Epithelial cell of prostate (primary cell): ENCODE measurements at places on chromosomes 4 and X.

- no peak for DNase-seq
Measured at GRCh38 chrX:128897621-128898020, 625.7 kb downstream of the SMARCA1 start.

DNA sequence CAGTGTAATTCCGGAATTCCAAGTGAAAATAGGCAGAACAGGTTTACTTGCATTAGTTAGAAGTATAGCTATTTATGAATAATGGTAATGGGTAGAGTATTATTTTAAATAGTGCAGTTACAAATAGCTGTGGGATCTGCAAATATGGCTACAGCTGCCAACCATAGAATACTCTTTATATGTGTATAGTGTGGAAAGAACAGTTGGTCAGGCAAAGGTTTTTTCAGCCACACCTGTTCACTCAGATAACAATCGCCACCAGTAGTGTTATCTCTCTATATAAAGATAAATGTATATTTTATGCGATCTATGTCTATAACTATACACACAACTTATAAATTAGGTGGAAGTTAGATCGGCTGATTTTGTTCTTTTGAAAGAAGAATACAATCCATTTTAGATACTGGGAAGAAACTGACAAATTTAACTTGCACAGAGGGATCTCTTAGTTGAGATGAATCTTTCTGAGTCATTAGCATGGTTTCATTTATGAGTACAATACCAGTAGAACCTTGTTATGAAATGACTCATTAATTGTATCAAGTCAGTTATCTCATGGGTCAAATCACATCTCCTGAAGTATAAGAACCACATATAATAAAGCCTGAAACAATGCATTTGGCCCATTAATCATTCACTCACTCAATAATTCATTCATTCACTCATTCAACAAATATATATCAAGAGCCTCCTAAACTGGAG is 100.9 kb upstream of the NR3C2 start:
- DNase-seq, result peak; percentile 3

DNA sequence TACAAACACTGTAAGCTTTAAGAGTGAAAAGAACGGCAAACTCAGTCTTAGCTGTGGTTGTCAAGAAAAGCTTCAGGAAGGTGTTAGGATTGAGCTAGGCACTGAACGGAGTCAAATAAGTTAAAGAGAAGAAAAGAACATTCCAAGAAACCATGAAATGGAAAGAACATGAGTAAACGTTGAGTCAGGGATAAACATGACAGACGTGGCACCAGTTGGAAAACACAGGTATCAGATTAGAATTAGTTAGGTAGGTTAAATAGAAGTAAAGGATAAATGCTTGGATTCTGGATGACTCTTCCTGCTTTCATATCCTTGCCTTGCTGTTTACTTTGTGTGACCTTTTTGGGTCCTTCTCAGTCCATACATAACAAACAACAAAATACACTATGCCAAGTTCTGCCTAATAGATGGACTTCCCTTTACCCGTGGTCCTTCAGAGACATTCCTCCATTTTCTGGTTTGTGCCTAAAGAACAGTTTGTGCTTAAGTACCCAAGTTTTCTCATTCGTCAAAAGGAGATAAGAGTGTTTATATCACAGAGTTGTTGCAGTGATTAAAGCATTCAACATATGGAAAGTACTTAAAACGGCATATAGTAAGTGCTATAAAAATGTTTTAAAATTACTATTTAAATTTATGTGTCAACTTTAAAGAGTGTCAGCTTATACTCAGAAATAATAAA is 446.9 kb downstream of the TMA16 start:
- peak; percentile 14 for DNase-seq

GRCh38 chr4:90816754-90817153 is 689.6 kb downstream of the CCSER1 start:
- DNase-seq, result no peak

- no peak for DNase-seq
Measured at GRCh38 chrX:115533485-115533884, 27.5 kb upstream of the PLS3 start.

DNA sequence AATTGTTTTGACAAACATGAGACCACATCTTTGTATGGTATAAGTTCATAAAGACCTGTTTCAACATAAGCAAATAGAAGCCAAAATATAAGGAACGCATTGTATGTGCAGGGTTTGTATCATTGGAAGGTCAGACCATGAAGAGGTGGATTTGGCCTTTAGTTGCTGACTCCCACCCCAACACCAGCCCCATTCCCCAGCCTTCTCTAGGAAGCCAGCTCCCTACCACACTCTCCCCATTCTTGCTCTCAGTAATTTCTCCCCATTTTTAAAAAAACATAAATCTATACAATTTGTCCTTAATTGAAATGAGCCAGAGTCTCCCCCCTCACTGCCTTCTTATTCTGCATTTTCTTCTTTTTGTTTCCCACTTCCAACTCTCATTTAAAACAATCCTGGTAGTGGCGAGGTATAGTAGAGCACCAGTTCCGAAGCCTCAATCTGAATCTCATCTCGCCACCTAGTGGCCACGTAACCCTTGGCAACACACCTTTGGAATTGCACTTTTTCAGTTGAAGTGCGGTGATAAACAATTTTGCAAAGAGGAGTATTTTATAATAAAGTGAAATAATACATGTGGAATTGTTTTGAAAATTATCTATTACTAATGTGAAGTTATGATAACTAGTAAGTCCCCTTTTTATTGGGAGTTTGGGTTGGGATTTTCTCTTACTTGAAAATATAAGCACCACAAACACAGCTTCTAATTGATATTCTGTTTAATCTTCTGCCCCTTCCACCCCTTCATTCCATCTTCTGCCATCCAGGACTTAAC is 126.6 kb downstream of the ASB9 start:
- no peak for DNase-seq

DNA sequence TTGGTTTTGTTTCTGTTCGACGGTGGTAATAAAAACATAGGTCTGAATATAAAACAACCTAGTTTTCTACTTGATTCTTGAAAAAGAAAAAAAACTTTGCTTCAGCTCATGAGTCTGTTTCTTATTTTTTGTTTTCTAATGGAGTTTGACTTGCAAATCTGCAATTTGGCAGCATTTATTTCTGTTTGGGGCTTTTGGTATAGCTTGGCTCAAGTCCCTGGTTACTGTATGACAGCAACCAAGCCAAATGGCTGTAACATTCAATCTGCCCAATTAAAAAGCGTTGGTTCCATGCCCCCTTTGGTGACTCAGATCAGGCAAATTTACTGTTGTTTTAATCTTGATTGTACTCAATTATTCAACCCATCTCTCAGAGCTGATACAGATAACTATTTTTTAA is 263.4 kb downstream of the GRIA3 start:
- DNase-seq, result no peak

GRCh38 chr4:61049018-61049417 is 151.1 kb upstream of the ADGRL3 start:
- no peak for DNase-seq

- DNase-seq, result no peak
Measured at GRCh38 chrX:44174061-44174460, 169.4 kb downstream of the EFHC2 start.

- DNase-seq, result no peak
Measured at GRCh38 chrX:41664375-41664901, 24.3 kb upstream of the GPR34 start.

GRCh38 chr4:10019521-10020051 is 1.7 kb downstream of the SLC2A9 start:
- no peak for DNase-seq

DNA sequence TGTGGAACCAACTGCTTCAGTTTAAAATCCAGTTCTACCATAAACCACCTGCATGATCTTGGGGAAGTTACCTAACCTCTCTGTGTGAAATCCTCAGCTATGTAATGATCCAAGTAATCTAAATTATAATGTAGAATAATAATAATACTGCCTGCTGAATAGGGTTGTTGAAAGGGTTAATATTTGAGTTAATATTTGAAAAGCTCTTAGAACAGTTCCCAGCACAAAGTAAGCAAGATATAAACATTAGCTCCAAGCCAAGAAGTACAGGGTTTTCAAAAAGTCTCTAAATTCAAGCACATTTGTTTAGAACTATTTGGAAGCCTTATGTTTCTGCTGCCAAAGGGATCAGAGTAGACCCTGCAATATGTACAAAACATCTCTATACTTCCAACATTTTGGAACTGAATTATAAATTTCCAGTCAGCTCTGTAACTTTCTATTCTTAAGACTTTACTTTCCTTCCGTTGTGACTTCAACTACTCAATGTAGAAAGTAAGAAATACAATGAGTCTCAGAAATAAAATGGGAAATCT is 76.7 kb upstream of the FAM9C start:
- DNase-seq, result no peak

GRCh38 chrX:9196961-9197640 is 163.2 kb upstream of the FAM9B start:
- DNase-seq, result no peak

DNA sequence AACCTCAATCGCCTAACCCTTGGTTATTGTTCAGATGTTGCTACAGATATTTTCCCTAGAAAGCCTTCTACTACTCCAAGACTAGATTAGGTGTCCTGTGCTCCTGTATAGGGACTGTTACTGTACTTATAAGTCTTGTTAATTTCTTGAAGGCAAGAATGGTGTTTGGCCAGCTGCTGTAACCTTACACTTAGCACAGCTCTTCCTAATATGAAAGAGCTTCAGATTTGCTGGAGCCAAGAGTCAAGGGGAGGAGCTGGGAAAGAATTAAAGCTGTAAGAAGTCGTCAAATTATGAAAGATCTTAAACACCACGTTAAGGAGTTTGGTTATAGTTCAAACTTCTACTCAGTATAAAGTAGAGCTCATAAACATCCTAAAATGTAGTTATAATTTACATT is 245.9 kb upstream of the TLL1 start:
- DNase-seq, result no peak

DNA sequence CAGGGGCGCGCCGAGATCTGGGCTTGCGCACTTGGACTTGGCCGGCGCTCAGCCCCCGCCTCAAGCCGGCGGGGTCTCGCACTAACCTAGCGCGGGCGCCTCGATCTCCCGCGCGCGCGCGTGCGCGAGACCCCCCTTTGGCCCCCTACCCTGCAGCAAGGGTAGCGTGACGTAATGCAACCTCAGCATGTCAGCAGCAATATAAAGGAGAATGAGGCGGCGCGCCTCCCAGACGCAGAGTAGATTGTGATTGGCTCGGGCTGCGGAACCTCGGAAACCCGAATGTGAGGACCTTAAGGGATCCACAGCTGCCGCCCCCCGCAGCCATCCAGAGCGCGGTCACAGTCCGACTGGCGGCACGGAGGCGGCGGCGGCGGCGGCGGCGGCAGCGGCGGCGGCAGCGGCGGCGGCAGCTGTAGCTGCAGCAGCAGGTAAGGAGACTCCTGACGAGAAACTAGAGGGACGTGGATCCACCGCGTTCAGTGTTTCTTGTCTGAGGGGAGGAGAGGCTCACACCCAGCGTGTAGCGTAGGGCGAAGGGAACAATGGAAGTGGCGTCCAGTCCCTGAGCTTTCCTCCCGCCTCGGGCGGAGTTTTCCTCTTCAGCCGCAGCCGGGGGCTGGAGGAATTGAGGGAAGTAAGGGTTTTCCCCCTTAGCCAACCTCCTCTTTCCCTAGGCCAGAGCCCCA is at the start of the genes SATL1 and ZNF711:
SATL1 (minus strand) TSS at position 19 of the 689 bp plus-strand sequence. CDS start 134,811 bp downstream, outside the sequence.
ZNF711 (plus strand) TSS at position 231 of the 689 bp plus-strand sequence. CDS start 3,582 bp downstream, outside the sequence.
- DNase-seq, result no peak

- no peak for DNase-seq
Measured at GRCh38 chrX:16487620-16488385, 162.2 kb upstream of the S100G start.

- no peak for DNase-seq
Measured at GRCh38 chrX:147832707-147833348, 78.9 kb upstream of the FMR1 start.

DNA sequence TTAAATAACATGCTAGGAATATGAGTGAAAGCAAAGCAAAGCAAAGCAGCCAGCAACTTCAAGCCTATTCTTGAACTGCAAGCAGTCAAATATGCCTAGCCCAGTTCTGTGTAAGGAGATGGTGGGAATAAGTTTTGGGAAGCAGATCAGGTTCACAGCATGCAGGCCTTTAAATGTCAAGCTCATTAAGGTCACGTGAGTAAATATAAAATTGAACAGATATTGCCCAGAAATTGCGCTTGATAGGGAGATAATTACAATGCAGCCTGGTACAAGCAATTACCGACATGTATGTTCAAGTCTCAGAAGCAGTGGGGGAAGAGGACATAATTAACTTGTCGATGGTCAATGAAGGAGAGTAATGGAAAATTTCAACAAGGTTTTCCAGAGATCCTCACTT is 6.0 kb downstream of the GNPDA2 start:
- no peak for DNase-seq

GRCh38 chr4:3512279-3512678 is 19.9 kb downstream of the LRPAP1 start:
- DNase-seq, result no peak

- DNase-seq, result no peak
Measured at GRCh38 chr4:42341518-42342026, 55.7 kb upstream of the SHISA3 start.

DNA sequence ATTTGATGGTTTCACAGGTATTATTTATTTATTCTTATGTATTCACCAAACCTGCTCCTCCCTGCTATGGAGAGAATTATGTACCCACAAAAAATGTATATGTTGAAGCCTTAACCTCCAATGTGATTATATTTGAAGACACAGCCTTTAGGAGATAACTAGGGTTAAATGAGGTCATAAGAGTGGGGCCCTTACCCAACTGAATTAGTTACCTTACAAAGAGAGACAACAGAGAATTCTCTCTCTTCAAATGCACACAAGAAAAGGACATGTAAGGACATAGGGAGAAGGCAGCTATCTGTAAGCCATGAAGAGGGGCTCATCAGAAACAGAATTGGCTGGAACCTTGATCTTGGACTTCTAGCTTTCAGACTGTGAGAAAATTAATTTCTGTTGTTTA is 44.0 kb downstream of the ZGRF1 start:
- DNase-seq, result no peak

DNA sequence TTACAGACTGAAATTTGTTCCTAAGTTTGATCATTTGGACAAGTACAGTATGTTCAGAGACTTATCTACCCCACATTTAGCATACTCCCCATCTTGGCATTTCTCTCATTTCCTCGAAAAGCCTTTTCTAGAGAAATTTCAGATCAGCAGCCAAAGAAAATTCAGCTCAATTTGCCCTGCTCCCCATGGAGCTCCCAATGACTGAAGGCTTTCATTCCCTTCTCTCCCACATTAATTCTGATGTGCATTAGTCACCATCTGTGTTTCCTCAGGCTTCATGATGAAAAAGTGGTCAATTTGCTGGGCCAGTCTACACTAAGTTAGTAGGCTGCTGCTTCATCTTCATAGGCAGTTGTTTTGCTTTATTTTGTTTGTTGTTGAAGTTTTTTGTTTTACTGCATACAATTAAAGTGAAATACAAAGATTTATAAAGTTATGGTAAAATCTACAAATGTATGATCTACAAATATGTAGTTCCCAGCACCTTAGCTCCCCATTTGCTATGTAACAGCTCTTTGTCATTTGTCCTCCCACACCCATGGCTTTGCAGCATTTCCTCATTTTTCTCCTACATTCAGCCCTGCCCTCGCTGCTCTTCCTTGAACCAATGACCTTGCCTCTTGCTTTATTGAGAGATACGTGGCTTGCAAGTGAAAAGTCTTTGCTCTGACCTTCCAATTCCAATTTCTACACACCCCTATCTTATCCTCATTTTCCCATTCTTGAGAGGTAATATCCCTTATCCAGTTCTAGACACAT is 193.9 kb downstream of the ANAPC10 start:
- no peak for DNase-seq

- DNase-seq, result no peak
Measured at GRCh38 chr4:72902354-72902753, 167.2 kb downstream of the COX18 start.
